ENCODE measurements at places on chromosomes 3 and 15. TPM values are rescaled to one million over a fixed set of nuclear protein-coding genes. Genes with fewer than 3 reads are reported as not detected.

The FMN1 gene
- polyA plus RNA-seq: 0.54 TPM

The CHRNA5 gene
- polyA plus RNA-seq: 0.67 TPM

The INSYN1 gene
- 1.9 TPM for polyA plus RNA-seq

The LINGO1 gene
- not detected for polyA plus RNA-seq

The CTXND1 gene
- 0.15 TPM for polyA plus RNA-seq

The KLHL40 gene
- 1.1 TPM for polyA plus RNA-seq

The SCAANT1 gene
- polyA plus RNA-seq: not detected

The RASL12 gene
- polyA plus RNA-seq: 2.3 TPM

The C3orf20 gene
- polyA plus RNA-seq: not detected

The ARPIN gene
- 16.3 TPM for polyA plus RNA-seq

The TM4SF18 gene
- 1.1 TPM for polyA plus RNA-seq

The RLBP1 gene
- polyA plus RNA-seq: 0.13 TPM

The MUSTN1 gene
- polyA plus RNA-seq: 9.4 TPM

The RNF7 gene
- 208 TPM for polyA plus RNA-seq

The SAMD7 gene
- polyA plus RNA-seq: not detected

The LOXL1 gene
- 3.8 TPM for polyA plus RNA-seq

The ATP1B3 gene
- polyA plus RNA-seq: 174 TPM

The CKMT1A gene
- polyA plus RNA-seq: 11.3 TPM

The GOLGA8T gene
- 0.04 TPM for polyA plus RNA-seq

The STRA6 gene
- 0.27 TPM for polyA plus RNA-seq

The TGM5 gene
- polyA plus RNA-seq: not detected

The HRG gene
- polyA plus RNA-seq: not detected

The GABRR3 gene
- not detected for polyA plus RNA-seq

The EMC7 gene
- 38.7 TPM for polyA plus RNA-seq

The NDUFB4 gene
- polyA plus RNA-seq: 263 TPM

The STAC gene
- polyA plus RNA-seq: not detected

The PLSCR4 gene
- 15.2 TPM for polyA plus RNA-seq

The MUC4 gene
- polyA plus RNA-seq: 0.27 TPM

The GASK1A gene
- 3.3 TPM for polyA plus RNA-seq

The SKOR1 gene
- polyA plus RNA-seq: 0.27 TPM

The BTLA gene
- polyA plus RNA-seq: 0.67 TPM

The GAP43 gene
- polyA plus RNA-seq: 0.54 TPM

The VPS13C gene
- 14.0 TPM for polyA plus RNA-seq

The C2CD4B gene
- polyA plus RNA-seq: 3.2 TPM

The HGD gene
- polyA plus RNA-seq: 46.2 TPM

The AADACL2 gene
- not detected for polyA plus RNA-seq

The SLC22A14 gene
- 0.27 TPM for polyA plus RNA-seq

The GHSR gene
- not detected for polyA plus RNA-seq

The SLC12A1 gene
- polyA plus RNA-seq: 0.06 TPM

The UROC1 gene
- polyA plus RNA-seq: 0.07 TPM

The C3orf85 gene
- 10.3 TPM for polyA plus RNA-seq

The SNRK gene
- 14.9 TPM for polyA plus RNA-seq

The TMEM40 gene
- 0.07 TPM for polyA plus RNA-seq

The CCR9 gene
- polyA plus RNA-seq: 2.7 TPM

The PFN2 gene
- polyA plus RNA-seq: 37.3 TPM
